ENCODE measurements at places on chromosomes 2 and 18.
A peak's percentile ranks its signal among the peaks of the same experiment; 100 is the strongest.

GRCh38 chr2:64852771-64853241, 136.4 kb upstream of the SLC1A4 start:
- no peak for DNase-seq

DNA sequence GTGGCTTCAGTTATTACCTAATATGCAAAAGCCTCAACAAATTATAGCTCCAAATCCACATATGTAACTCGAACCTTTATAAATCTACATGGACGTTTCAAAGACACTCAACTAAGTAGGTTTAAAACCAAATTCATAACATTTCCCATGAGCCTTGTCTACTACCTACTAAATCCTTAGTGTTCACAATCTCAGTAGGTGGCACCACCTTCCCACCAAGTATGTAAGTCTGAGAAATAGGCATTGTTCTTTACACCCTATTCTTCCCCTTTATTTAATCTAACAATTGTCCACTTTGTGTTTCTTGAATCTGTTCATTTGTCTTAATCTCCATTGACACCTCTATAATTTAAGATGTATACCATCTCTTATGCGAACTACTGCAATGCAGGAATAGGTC, 4.6 kb downstream of the PIGN start:
- DNase-seq, result no peak

DNA sequence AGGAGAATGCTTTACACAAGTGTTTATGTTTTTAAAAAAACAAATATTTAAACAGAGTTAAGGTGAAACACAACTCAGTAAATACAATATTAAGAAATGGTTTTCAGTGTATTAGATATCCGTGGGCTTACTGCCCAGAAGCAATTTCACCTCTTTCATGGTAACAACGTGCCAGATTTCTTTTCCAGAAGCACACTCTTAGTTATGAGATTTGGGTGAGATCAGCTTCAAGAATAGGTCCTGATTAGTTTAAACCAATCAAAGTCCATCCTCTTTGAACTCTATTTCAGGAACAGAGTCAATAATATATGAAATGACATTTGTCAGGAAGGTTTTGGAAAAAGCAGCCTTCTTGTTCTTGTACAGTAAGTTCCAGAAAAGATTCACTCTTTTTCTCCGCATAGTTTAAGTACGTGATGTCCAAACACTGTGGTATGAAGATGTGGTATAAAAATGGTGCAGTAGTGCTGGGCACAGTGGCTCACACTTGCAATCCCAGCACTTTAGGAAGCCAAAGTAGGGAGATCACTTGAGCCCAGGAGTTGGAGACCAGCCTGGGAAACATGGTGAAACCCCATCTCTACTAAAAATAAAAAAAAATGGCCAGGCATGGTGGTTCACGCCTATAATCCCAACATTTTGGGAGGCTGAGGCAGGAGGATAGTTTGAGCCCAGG, 14.7 kb downstream of the USP34 start:
- no peak for DNase-seq

DNA sequence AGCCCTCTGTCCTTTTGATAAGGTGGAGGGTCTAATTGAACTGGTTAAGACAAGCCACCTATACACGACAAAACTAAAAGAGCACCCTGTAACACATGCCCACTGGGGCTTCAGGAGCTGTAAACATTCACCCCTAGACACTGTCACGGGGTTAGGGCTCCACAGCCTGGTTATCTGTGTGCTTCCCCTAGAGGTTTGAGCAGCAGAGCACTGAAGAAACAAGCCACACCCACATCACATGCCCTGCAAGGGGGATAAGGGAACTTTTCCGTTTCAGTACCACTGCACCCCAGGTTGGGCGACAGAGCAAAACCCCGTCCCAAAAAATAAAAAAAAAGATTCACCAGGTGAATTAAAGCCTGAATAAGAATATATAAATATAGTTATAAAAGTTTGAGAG, 913.7 kb upstream of the ACVR2A start:
- DNase-seq, result no peak

- no peak for DNase-seq
Measured at GRCh38 chr2:60295636-60295962, 257.9 kb downstream of the BCL11A start.

GRCh38 chr2:150485871-150486538, 1.5 kb downstream of the RND3 start:
- peak; percentile 73 for DNase-seq

GRCh38 chr18:34633368-34633767, 76.7 kb upstream of the DTNA start:
- DNase-seq, result no peak

GRCh38 chr18:79387615-79388014, 8.1 kb upstream of the NFATC1 start:
- no peak for DNase-seq

- no peak for DNase-seq
Measured at GRCh38 chr2:173962031-173962430, 3.1 kb downstream of the SP3 start.

- no peak for DNase-seq
Measured at GRCh38 chr2:156538083-156538504, 101.9 kb downstream of the GPD2 start.

DNA sequence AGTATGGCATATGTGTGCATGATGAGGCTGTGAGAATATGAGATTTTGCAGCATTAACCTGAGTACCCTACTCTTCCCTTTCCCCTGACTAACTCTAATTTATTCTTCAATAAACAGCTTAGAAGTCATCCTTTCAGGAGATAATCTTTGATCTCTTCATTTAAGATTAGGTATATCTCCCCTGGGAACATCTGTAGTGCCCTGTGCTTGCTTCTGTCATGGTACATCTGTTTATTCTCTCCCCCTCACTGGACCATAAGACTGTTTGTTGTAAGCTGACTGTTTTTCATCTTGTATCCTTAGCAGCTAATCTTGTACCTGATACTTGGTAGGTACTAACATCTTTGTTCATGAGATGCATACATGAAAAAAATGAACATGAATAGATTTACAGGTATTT, 83.1 kb downstream of the MBD5 start:
- no peak for DNase-seq

- DNase-seq, result no peak
Measured at GRCh38 chr2:220188031-220188430, 560.6 kb downstream of the SLC4A3 start.

GRCh38 chr2:176135035-176135440, 5.5 kb downstream of the HOXD8 start:
- no peak for DNase-seq

DNA sequence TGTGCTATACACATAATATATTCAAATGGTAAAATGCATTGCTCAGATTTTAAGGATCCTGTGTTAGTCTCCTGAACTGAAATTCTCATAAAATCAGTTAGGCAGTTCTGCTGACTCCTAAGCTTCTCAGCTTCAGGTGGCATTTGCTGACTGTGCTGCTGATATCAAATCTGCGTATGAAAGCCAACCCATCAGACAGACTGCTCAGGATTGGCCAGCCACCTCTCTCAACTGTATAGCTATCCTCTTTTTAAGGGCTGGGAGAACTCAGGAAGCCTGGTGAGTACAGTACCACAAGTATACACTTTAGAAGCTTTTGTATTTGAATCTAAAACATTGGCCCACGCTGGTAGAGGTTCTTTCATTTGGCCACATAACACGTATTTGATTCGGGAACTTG, 28.7 kb downstream of the PTCD3 start:
- no peak for DNase-seq

- DNase-seq, result no peak
Measured at GRCh38 chr2:64845273-64845905, 143.8 kb upstream of the SLC1A4 start.

- DNase-seq, result no peak
Measured at GRCh38 chr2:33214436-33214835, 262.0 kb upstream of the RASGRP3 start.

GRCh38 chr2:158131919-158132566, 30.4 kb downstream of the UPP2 start:
- no peak for DNase-seq

DNA sequence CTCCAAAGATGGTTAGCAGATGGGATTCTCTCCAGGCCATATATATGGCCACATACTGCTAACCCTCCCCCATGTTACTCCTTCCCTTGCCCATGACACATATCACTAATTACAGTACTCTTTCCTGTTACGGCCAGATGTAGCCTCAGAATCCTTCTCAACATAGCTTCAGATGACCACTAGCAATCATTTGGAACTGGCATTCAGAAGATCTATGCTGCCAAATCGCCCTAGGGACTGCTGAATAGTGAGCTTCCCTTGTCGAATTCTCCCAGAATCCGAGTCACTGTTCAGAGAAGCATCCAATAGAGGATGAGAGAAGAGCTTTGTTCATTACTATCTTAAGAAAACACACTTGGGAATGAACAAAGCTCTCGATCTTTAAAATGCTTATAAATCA, 121.2 kb upstream of the TANK start:
- no peak for DNase-seq

GRCh38 chr18:40357536-40357935, 1597.5 kb upstream of the PIK3C3 start:
- DNase-seq, result no peak

GRCh38 chr18:3246635-3247239, 864 bp upstream of the MYL12A start:
- DNase-seq, result no peak

DNA sequence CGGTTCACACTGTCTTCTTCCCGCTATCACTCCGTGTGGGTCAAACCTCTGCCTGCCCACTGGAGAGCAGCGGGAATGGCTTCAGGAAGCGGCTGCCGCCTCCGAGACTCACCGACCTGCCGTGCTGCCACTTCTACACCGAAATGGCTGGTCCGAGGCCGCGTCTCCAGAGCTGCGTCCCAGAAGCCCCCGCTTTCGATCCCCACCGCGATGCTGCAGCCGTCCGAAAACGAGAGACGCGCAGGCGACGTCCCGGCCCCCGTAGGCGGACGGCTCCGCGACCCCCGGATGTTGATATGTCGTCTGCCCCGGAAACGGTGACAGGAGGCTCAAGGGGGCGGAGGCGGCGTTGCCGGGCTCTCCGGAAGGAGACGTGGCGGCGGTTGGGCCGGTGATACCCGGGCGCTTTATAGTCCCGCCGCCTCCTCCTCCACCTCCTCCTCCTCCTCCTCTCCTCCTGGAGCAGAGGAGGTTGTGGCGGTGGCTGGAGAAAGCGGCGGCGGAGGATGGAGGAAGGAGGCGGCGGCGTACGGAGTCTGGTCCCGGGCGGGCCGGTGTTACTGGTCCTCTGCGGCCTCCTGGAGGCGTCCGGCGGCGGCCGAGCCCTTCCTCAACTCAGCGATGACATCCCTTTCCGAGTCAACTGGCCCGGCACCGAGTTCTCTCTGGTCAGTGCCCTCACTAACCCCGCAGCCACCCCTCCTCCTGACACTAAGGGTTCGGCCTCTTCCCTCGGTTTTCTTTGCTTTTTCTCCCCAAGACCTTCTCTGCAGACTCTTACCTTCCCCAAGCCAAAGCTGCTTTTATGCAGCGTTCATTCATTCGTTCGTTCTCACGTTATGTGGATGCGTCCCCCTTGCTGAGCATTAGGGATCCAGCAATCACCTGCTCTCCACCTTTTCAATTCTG, at the start of the genes ASB3 and ERLEC1:
ASB3 (minus strand) TSS at position 249 of the 909 bp plus-strand sequence. CDS start 21,381 bp downstream, outside the sequence.
ERLEC1 (plus strand) TSS at position 340 of the 909 bp plus-strand sequence; CDS start at position 507, 167 bp downstream.
- DNase-seq, result peak; percentile 76

DNA sequence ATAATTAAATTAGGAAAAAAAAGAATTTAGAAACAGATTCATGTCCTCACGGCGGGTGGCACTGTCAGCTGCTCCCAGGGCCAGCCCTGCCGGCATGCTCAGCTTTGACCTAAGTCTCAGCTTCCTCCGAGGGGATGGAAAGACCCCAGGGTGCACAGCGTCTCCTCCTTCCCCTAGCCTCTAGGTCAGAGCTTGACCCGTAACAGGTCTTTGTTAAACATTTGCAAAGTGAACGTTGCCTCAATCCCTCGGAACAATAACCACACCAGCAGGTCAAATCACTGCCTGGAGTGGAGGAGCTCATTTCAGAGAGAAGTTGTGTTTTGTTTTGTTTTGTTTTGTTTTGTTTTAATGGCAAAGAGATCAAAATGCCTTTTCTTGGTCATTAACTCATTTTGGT, 171.3 kb downstream of the TMEM18 start:
- no peak for DNase-seq

- DNase-seq, result no peak
Measured at GRCh38 chr2:60446413-60447267, 106.8 kb downstream of the BCL11A start.

DNA sequence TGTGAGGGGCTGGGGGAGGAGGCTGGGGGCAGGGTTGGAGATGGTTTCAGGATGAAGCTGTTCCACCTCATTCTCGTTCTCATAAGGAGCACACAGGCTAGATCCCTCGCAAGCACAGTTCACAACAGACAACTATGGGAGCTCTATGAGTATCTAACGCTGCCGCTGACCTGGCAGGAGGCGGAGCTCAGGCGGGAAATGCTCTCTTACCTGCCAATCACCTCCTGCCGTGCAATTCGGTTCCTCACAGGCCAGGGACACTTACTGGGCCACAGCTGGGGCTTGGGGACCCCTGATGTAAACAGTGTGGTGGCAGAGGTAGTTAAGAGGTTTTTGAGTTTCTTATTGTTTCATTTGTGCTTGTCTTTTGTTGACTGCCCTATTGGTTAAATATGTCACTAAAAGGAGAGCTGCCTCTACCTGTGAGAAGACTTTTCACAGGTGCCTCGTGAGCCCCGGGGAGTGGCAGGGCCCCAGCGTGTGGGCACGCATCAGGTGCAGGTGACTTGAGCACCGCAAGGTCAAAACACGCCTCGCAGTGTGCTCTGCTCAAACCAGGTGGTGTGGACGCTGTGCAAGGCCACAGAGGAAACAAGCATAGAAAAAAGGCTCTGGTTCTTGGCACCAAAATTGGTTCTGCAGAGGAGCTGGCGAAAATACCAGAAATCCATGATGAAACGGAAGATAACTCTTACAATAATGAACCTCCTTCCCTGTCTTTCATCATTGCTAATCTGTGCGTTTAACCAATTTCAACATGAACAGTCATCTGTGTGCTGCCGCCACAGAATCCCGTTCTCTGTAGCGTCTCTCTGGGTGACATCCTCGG, 10.2 kb downstream of the MLPH start:
- DNase-seq, result no peak

GRCh38 chr2:131152074-131152473, 46.9 kb downstream of the PLEKHB2 start:
- DNase-seq, result no peak

DNA sequence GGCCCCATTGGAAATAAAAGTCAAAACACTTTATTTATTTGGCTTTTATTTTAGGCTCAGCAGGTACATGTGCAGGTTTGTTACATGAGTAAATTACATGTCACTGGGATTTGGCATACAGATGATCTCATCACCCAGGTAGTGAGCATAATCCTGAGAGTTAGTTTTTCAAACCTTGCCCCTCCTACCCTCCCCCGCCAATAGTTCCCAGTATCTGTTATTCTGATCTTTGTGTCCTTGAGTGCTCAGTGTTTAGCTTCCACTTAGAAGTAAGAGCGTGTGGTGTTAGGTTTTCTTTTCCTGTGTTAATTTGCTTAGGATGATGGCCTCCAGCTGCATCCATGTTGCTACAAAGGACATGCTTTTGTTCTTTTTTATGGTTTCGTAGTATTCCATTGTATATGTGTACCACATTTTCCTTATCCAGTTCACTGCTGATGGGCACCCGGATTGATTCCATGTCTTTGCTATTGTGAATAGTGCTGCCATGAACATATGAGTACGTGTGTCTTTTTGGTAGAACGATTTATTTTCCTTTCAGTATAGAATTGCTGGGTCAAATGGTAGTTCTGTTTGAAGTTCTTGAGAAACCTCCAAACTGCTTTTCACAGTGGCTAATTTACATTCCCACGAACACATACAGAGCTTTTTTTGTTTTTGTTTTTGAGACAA, 47.9 kb downstream of the ARMC9 start:
- DNase-seq, result no peak

- DNase-seq, result no peak
Measured at GRCh38 chr2:231300020-231300721, 95.3 kb upstream of the B3GNT7 start.
